ENCODE measurements at places on chromosomes 1 and 21. TPM values are rescaled to one million over a fixed set of nuclear protein-coding genes. Genes with fewer than 3 reads are reported as not detected.

DNA sequence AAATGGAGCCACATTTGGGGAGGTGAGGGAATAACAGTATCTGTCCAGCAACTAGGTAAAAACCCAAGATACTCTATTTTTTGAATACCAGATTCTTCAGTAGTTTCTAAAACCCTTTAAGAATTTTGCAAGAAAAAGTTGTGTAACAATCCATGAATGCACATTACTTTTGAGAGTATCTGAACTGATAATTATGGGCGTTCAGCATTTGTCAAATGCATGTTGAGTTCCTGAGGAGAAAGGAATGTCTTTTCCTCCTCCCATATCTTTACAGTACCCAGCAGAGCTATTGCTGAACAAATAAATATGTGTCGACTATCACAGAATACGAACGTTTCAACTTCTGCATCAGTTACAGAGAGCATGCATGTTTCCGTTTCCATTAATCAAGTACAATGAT lies 104.5 kb downstream of the PCNX2 start:
- DNase-seq, result no peak

GRCh38 chr1:17440827-17441168 lies 1.3 kb upstream of the RCC2 start:
- DNase-seq, result no peak

DNA sequence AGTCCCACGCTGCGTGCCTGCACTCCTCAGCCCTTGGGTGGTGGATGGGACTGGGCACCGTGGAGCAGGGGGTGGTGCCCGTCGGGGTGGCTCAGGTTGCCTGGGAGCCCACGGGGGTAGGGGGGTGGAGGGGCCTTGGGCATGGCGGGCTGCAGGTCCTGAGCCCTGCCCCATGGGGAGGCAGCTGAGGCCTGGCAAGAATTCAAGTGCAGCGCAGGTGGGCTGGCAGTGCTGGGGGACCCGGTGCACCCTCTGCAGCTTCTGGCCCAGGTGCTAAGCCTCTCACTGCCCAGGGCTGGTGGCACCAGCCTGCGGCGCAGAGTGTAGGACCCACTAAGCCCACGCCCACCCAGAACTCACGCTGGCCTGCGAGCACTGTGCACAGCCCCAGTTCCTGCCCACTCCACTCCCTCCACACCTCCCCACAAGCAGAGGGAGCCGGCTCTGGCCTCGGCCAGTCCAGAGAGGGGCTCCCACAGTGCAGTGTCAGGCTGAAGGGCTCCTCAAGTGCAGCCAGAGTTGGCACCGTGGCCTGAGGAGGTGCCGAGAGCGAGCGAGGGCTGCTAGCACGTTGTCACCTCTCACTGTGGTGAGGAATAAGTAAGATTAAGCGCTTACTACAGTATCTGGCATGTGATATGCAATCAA lies 12.8 kb downstream of the TNNI3K start:
- no peak for DNase-seq

DNA sequence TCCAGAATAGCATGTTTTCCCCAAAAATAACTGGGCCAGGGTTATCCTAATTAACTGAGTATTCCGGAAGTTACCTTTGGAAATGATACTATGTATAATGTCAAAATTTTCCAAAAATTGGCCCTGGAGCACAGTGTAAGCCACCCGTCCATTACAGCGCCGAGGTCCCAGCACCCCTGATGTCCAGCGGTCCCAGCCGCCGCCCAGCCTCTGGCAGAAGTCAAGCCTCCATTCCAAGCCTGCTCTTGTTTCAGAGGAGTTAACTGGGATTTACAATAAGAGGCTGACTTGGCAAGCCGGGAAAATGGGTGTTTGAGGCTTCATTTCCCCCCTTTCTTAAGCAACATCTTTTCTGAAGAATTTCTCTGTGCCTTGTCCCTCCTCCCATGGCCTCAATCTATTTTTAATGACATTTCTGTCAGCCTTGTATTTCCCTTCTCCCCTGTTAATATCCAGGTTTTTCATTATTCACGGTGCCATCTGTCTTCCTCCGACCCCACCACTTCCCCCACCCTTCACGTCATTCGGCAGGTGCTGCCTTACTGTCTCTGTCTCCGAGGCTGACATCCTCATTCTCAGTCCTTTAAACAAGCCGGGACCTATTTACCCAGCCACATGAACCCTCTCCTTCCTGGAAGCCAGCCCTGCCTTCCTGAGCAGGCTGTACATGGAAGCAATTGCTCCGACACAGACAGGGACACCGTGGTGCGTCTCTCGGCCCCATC lies 490.9 kb downstream of the NPHP4 start:
- no peak for DNase-seq

GRCh38 chr21:28393279-28393678 lies 599.4 kb downstream of the LTN1 start:
- DNase-seq, result no peak

GRCh38 chr1:27588256-27589232 lies 15.4 kb downstream of the AHDC1 start:
- DNase-seq, result no peak

GRCh38 chr1:206716870-206717673 lies 32.4 kb downstream of the MAPKAPK2 start:
- no peak for DNase-seq

DNA sequence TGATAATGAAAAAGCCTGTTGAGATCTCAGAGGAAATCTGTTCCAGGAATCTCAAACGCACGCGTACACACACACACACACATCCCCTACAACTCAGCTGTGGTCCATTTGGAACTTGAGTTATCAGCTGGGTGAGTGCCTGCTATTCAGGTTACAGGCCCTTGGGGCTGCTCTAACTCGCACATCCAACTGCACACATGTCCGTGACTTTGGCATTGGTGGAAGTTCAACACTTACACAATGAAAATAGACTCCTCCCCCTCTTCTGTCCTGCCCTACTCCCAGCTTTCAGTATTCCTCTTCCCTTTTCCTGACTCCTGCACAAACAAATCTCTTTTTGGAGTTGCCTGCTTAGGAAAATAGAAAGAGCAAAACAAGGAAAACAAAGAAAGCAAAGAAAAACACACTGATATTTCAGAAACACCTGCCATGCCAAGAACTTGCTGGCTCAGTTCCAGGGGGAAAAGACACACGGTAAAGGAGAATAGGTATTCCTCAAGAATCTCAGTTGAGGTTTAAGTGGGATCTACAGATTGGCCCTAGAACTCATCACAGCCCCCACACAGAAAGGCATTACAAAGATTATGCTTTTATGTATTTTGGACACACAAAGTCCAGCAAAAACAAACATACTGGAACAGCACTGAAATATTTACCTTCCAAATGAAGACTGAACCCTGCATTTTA lies 140.9 kb downstream of the TGFBR3 start:
- no peak for DNase-seq

- no peak for DNase-seq
Measured at GRCh38 chr1:117308311-117308916, 58.8 kb upstream of the MAN1A2 start.

DNA sequence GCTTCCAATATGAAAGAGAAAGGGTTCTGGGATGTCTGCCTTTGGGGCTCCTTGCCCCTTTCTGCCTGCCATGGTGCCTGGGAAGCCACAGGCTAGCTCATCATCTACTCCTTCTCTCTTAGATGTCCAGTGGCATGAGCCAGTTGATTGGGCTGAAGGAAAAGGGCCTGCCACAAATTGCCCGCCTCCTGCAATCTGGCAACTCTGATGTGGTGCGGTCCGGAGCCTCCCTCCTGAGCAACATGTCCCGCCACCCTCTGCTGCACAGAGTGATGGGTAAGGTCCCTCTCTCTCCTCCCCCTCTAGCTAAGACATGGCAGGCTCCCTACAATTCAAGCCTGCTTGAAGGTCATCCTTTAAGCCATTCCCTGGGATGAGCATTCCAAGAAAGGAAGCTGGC lies 41.0 kb downstream of the PKP1 start:
- no peak for DNase-seq

DNA sequence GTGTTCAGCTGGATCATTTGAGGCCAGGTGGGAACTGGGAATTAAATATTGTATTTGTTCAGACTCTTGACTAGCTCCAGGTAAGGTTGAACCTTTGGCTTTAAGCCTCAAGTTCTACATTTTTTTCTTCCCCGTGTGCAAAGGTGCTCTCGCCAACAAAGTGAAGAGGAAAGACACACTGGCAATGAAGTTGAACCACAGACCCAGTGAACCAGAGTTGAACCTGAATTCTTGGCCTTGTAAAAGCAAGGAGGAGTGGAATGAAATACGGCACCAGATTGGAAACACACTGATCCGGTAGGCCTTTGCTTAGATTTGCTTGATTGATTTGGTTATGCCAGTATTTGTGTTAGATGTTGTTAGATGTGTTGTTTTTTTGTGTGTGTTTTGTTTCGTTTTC lies 25.5 kb upstream of the RCC1 start:
- DNase-seq, result no peak

- DNase-seq, result no peak
Measured at GRCh38 chr1:214287884-214288283, 6.9 kb downstream of the SMYD2 start.

DNA sequence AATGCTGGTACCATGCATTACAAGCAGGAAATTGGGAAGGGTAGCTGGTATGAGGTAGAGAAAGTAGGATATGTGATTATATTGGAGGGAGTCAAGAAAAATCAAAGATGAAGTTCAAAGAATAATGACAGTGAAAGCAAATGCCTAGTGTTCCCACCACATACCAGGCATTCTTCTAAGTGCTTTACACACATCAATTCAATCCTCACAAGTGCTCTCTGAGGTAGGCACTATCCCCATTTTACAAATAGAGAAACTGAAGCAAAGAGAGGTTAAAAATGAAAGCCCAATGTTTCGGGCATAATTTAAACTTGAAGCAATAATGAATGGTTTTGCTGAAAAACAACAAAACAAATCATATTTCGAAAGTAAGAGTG lies 40.1 kb upstream of the MCOLN3 start:
- no peak for DNase-seq

DNA sequence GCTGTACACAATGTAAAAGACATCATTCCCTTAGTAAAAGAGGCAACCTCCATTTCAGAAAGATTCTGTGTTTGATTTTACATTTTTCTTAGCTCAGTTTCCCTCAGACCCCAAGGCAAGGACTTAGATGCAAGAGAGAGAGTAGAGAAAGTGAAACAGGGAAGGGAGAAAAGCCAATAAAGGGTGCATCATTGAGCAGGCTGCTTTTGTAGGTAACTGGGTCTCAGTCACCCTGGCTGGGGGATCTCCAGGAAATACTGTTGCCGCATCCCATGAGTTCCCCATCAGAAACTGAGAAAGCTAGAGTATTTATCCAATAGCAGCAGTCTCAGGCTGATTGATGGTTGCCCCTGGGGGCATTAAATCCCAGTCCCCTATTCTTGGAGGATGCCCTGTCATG lies 23.1 kb upstream of the DNAH14 start:
- no peak for DNase-seq

DNA sequence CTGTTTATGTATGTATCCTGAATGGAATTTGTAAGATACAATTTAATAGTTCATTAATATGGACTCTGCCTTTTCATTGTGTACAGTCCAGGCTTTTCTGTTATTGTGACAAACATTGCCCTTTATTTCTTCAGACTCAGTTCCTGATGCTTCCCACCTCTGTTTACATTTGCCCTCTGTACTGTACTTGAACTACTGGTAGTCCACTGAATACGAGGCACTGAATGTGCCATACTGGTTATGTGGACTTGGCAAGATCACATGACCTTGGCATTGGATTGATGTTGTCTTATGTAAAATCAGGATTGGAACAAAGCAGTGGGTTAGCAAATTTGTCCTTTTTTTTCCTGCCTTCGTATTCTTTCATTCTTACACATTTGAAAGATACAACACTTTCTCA lies 27.8 kb downstream of the RALGPS2 start:
- DNase-seq, result no peak

GRCh38 chr1:156508205-156508954 lies 7.8 kb upstream of the MEF2D start:
- no peak for DNase-seq

GRCh38 chr1:153277852-153278251 lies 18.4 kb downstream of the LORICRIN start:
- DNase-seq, result peak; percentile 83

DNA sequence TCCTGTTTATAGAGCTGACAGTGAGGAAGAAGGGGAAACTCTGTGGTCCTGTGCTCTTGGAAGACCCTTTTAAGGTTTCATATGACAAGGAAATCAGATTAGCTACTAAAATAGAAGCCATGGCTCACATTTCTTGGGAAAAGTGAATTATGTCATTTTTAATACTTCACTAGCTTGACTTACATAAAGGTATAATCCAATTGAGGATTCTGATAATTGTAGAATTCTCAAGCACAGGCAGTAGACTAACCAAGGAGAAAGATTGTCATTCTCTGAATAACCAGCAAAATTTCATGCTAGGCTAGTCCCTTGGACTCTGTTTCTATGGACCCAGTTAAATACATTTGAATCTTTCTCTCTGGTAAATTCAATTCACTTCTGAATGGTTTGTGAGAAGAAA lies 613.0 kb upstream of the BEND5 start:
- no peak for DNase-seq

DNA sequence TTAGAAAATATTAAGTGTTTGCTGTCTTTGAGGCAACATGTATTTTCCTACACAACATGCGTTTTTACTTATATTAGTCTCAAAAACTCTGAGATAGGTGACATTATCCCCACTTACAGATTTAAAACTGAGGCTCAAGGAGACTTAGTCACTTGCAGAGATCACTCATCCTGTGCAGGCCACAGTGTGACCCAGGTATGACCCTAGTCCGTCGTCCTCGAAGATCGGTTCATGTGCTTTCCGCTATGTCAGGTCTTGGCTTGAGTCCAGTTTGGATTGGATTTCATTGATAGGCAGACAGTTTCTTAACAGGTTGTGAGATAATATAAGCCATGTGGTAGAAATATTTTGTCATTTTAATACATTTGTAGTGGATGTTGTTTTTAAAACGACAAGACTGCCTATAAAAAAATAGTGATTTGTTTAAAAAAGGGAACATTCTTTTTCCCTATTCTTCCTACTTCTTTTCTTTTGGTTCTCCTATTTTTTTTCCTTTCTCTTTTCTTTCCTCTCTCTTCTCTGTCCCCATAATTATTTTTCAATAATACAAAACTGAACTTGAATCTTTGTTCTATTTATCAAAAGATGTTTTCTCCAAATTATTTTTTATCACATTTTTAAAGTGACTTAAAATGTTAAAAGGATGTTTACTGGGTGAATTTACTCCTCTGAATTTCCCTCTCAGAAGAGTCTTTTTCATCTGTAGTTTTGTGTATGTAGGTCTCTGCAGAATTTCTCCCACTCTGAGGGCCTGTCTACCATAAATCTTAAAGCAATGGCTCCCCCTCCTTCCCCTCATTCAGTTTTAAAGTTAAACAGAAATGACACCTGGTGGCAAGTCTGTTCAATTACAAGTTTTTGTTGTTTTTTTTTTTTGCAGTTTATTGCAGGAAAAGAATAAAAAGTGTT lies 81.8 kb downstream of the PHTF1 start:
- no peak for DNase-seq

Gene HCRTR1
- 0.35 TPM for total RNA-seq

Gene ADAM30
- total RNA-seq, result not detected

Gene CLCNKA
- 0.95 TPM for total RNA-seq

Gene GOLT1A
- 7.5 TPM for total RNA-seq

Gene FCRL5
- 1.0 TPM for total RNA-seq

Gene KCNA2
- total RNA-seq, result 0.78 TPM

Gene DNAJB4
- total RNA-seq, result 20.2 TPM

Gene GBP6
- not detected for total RNA-seq

Gene KRTAP24-1
- total RNA-seq, result not detected

Gene C1orf94
- total RNA-seq, result 5.8 TPM

Gene C1orf115
- 6.4 TPM for total RNA-seq

Gene HIVEP3
- total RNA-seq, result 0.69 TPM

Gene MMP23B
- total RNA-seq, result 19.1 TPM

Gene MUTYH
- 51.9 TPM for total RNA-seq

Measured in H1 (cell line).